Breast epithelium (tissue), 4 donors: ENCODE measurements at places on chromosomes 13 and 19.

- DNase-seq: no peak
- peaks cover 12% of the 10 kb centered on the region for H3K4me1 ChIP-seq
- no peak overlapping the region for H3K4me3 ChIP-seq
- H3K36me3 ChIP-seq: no peaks in the 10 kb centered on the region
Observed at GRCh38 chr13:30145709-30146367, 161.5 kb downstream of the KATNAL1 start.

GRCh38 chr13:98222081-98222554 is 45.0 kb upstream of the RNF113B start:
- H3K27ac ChIP-seq: no peak overlapping the region
- no peaks in the 10 kb centered on the region for H3K27me3 ChIP-seq
- H3K4me1 ChIP-seq: peaks cover 5% of the 10 kb centered on the region
- DNase-seq: no peak

DNA sequence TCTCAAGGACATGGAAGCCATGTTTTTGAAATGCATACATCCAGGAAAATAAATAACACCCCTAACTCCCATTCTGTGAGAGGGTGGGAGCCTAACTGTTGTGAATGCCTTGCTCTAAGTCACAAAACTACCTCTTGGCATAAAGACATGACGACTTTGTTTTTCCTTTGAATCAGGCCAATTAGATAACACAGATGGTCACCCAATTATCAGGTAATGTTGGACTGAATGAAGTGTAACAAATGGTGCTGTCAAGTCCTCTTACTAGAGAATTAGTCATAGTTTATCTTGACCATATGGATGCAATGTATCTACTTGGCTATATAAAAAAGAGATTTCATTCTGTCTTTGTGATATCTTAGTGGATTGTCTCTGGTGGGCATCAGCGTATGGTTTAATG is 553.6 kb upstream of the ATXN8OS start:
- no peak overlapping the region for H3K27ac ChIP-seq
- H3K4me3 ChIP-seq: no peak overlapping the region
- H3K4me1 ChIP-seq: no peaks in the 10 kb centered on the region
- H3K36me3 ChIP-seq: no peaks in the 10 kb centered on the region

- no peaks in the 10 kb centered on the region for H3K36me3 ChIP-seq
- H3K4me1 ChIP-seq: no peaks in the 10 kb centered on the region
- H3K27ac ChIP-seq: no peak overlapping the region
- no peak overlapping the region for H3K4me3 ChIP-seq
Observed at GRCh38 chr13:61756031-61756430, 340.4 kb upstream of the PCDH20 start.

DNA sequence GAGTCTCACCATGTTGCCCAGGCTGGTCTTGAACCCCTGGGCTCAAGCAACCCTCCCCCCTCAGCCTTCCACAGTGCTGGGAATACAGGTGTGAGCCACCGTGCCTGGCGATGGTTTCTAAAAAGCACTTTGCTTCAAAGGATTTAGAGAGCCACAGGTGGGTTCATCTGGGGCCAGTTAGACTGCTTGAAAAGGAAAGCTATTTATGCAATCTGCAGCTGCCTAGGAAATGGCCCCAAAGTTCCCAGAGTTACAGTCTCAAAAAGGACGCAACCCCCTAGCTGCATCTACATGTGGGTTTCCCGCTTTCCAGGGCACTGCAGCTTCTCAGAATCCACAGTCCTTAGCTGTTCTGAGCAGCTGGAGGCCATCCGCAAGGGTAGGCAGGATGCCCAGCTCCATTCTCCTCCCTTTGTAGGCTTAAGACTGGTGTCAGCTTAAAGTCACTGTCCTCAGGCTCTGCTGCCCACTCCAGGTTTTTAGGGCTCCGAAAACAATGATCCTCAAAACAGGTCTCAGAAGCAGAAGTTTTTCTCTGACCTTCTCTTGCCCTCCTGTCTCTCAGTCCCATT is 41.4 kb downstream of the ZNF823 start:
- DNase-seq: no peak
- H3K4me3 ChIP-seq: no peak overlapping the region
- H3K36me3 ChIP-seq: no peaks in the 10 kb centered on the region
- no peaks in the 10 kb centered on the region for H3K27me3 ChIP-seq
- H3K27ac ChIP-seq: no peak overlapping the region
- H3K4me1 ChIP-seq: no peaks in the 10 kb centered on the region

DNA sequence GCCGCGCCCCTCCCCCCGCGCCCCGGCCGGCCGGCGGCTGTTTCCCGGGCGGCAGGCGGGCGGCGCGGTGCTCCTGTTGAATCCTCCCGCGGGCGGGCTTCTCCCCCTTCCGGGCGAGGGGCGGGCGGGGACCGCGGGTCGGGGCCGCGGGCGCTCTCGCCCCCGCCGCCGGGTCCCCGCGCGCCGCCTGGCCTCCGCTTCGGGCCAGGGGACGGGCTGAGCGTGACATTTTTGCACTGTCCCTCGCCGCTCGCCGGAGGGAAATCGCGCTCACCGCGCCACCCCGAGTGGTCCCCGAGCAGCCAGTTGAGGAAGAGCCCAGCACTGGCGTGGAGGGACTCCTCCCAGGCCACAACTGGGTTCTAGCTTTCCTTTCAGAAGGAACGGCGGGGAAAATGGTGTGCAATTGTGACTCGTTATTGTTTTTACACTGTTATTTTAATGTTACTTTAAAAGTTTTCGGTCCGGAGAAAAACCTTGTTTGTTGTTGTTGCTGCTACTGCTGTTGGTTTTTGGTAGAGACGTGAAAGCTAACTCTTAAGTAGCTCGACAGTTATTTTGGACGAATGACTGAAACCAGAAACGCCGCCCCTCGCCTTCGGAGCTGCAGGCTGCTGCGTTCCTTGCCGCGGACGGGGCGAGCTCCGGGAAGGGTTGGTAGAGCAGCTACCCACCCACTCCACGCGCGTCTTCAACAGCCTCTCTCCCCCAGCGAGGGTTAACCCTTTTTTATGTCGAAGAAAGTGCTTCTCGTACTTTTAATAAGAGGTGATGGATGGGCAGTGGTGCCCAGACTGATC is 959 bp downstream of the PDS5B start:
- no peaks in the 10 kb centered on the region for H3K4me1 ChIP-seq
- peak overlapping the region; percentile 98 for H3K27ac ChIP-seq
- no peaks in the 10 kb centered on the region for H3K36me3 ChIP-seq
- DNase-seq: peak; percentile 59
- H3K4me3 ChIP-seq: peak overlapping the region; percentile 74

- DNase-seq: no peak
- H3K4me1 ChIP-seq: no peaks in the 10 kb centered on the region
- no peak overlapping the region for H3K4me3 ChIP-seq
- H3K27ac ChIP-seq: no peak overlapping the region
- no peaks in the 10 kb centered on the region for H3K36me3 ChIP-seq
Observed at GRCh38 chr13:110950819-110951570, 36.1 kb upstream of the ANKRD10 start.

DNA sequence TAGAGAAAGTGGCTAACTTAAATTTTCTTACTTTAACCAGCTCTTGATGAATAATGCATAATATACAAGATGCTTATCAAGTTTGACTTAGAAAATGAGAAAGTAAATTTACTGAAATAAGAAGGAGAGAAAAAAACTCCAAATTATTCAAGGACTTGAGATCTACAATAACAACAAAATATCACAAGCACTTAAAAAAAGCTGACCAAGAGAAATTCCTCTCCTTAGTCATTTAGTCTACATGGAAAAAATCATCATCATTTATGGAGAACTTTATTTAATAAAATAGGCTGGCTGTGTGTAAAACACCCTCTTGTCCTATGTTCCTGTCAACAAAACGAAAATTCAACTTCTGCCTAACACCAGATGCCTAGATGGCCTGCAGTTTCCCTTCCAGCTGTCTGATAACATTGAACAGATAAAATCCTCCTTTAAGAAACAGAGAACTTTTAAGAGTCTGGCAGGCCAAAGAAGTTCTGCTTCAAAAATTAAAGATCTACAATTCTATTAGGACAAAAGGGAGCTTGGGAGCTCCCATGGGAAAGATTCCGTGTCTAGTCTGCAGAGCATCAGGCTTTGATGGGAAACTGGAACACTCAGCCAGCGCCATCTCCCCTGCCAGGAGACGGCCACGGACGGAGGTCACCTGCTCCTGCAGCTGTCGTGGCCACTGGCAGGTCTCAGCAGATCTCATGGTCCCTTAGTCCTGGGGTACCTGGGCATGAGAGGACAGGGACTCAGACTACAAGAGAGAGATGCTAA is 37.9 kb upstream of the ATP11A start:
- H3K4me3 ChIP-seq: no peak overlapping the region
- no peak for DNase-seq
- no peaks in the 10 kb centered on the region for H3K36me3 ChIP-seq
- no peak overlapping the region for H3K27ac ChIP-seq

DNA sequence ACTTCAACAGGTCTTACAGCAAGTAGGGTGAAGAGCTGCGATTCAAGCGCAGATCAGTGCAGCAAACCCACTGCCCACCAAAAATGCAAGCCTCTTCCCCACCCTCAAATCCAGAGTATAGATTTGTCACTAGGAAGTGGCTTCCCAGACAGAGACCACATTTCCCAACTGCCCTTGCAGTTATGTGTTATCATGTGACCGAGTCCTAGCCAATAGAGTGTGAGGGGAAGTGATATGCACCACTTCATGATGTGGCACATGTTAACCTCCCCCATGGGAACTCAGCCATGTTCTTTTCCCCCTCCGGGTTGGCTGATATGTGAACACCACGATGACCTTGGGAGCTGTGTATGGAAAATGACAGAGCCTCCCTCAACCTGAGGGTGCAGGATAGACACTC is 50.8 kb downstream of the MBD3L2B start:
- no peak overlapping the region for H3K27ac ChIP-seq
- H3K27me3 ChIP-seq: no peaks in the 10 kb centered on the region
- no peak for DNase-seq
- H3K36me3 ChIP-seq: no peaks in the 10 kb centered on the region
- H3K4me3 ChIP-seq: no peak overlapping the region
- H3K4me1 ChIP-seq: no peaks in the 10 kb centered on the region

- H3K27ac ChIP-seq: peak overlapping the region; percentile 19
- no peaks in the 10 kb centered on the region for H3K27me3 ChIP-seq
- DNase-seq: no peak
- H3K4me1 ChIP-seq: no peaks in the 10 kb centered on the region
- peak overlapping the region; percentile 28 for H3K4me3 ChIP-seq
- H3K36me3 ChIP-seq: no peaks in the 10 kb centered on the region
Observed at GRCh38 chr13:47904241-47904640, 96.8 kb downstream of the SUCLA2 start.

GRCh38 chr13:36520111-36520510 is 87.8 kb downstream of the CCNA1 start:
- no peak for DNase-seq
- H3K4me3 ChIP-seq: no peak overlapping the region
- no peaks in the 10 kb centered on the region for H3K4me1 ChIP-seq
- H3K36me3 ChIP-seq: no peaks in the 10 kb centered on the region
- H3K27me3 ChIP-seq: no peaks in the 10 kb centered on the region
- no peak overlapping the region for H3K27ac ChIP-seq

GRCh38 chr19:39052846-39053245 is 20.5 kb upstream of the FBXO27 start:
- DNase-seq: no peak
- H3K27me3 ChIP-seq: no peaks in the 10 kb centered on the region
- no peak overlapping the region for H3K27ac ChIP-seq
- H3K4me3 ChIP-seq: no peak overlapping the region

DNA sequence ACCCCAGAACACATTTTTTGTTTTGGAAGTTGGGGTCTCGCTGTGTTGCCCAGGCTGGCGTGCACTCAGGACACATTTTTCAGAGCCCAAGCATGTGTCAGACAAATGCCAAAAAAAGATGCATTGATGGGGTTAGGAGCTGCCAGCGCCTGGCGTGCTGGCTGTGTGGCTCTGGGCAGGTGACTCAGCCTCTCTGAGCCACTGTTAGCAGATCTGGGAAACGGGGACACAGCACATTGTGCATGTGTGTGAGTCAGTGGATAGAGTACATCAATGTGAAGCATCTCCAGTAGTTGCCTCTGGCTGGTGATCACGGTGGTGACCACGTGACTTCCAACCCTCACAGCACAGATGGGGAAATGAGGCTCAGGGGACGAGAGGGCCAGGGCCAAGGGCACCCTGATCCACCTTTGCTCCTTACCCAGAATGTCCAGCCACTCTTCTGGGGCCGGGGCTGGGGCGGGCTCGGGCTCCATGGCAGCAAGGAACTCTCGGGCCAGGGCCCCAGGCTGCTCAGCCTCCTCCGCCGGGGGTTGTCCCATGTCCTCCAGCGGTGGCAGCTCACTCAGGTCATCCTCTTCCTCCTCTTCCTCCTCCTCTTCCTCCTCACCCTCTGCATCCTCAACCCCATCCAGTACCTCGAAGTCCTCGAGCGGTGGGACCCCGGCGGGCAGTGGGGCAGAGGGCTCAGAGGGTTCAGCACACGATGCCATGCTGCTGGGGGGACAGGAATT is 1.9 kb downstream of the FKBP8 start:
- peaks cover 5% of the 10 kb centered on the region for H3K36me3 ChIP-seq
- peak overlapping the region; percentile 54 for H3K27ac ChIP-seq
- no peak for DNase-seq
- H3K4me3 ChIP-seq: no peak overlapping the region

DNA sequence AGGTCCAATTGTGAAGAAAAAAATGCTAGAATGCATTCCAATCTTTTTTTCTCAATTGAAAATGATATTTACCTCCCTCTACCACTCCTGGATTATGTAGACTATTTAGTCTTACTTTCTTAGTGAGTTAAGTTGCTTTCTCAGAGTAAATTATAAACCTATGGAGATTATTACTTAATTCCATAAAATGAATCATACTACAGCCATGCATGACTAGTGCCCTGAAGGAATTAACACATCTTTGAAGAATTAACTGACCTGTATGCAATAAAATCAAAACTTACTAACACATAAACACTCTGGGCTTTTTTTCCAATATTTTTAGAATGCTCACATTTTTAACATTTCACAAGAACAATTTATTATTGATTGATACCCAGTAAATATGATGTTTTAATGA is 379.4 kb upstream of the DACH1 start:
- H3K36me3 ChIP-seq: no peaks in the 10 kb centered on the region
- H3K27ac ChIP-seq: no peak overlapping the region
- no peaks in the 10 kb centered on the region for H3K27me3 ChIP-seq
- no peak overlapping the region for H3K4me3 ChIP-seq
- no peak for DNase-seq
- no peaks in the 10 kb centered on the region for H3K4me1 ChIP-seq

DNA sequence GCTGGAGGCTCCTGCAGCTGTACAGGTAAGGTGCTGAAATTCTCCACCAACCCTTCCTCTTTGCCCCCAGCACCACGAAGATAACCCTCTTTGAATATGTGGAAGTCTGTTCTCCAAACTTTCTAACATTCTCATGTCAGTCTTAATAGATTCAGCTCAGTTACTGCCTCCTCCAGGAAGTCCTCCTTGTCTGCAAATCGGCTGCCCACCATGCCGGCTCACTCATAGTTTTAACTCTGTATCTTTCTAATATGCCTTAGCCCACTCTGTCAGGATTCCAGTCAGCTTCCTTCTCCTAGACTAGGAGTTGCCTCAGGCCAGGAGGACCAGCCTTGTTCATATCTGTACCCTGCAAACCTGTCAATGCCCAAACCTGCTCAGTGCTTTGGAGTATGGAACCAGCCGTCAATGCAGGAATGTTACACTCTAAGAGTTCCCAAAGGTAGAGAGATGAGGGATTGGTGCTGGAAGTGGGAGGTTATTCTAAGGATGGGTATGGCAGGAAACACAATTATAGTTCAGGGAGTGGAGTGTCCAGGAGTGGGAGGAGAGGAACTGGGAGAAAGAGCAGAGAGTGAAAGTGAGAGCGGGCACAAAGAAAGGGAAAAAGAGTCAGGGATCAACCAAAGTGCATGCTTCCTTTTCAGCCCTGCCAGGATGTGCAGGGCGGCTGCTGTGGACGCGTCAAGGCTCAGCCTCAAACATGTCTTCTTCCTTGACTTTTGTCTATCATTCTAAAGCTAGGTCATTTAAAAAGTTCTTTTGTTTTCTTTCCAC is 38.0 kb upstream of the ALOX5AP start:
- DNase-seq: no peak
- H3K4me3 ChIP-seq: peak overlapping the region; percentile 9
- no peaks in the 10 kb centered on the region for H3K4me1 ChIP-seq
- H3K27me3 ChIP-seq: no peaks in the 10 kb centered on the region
- H3K36me3 ChIP-seq: no peaks in the 10 kb centered on the region
